MM.1S (cell line): ENCODE measurements at places on chromosomes 7 and 10.

DNA sequence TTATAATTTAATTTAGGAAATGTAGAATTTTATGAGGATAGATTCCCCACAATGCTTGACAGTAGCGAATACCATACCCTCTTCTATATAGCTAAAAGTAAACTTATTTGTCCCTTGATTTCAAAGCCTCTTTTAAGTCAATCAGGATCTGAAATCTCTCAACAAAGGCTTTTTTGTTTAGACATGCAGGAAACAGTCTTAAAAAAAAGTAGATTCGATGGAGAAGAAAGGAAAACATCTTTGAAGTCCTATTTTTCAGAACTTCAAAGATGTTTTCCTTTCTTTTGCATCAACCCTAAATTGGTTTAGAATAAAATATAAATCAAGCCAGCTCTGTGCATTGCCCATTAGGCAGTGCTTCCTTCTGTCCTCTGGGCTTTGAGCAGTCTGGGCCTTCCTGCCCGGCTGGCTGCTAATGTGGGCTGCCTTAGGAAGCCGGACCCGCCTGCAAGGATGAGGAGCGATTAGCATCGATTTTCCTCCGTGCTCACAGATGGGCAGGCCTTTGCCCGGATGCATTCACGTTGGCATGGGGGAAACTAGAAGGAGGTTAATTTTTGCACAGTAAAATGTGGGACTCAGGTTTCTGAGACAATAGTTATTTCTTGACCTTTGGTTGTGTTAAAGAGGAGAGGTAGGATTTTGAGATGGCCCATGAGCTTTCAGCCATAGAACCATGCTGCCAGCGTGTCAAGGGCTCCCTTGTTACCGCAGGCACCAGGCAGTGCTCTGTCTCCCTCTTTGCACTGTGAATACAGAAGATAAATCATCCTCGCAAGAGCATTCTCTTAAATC, 15.5 kb downstream of the MSRB2 start:
- H3K27me3 ChIP-seq: no peaks in the 10 kb centered on the region
- no peak for DNase-seq
- H3K36me3 ChIP-seq: no peaks in the 10 kb centered on the region
- no peak overlapping the region for H3K27ac ChIP-seq

GRCh38 chr10:17782921-17783665, 26.1 kb upstream of the MRC1 start:
- H3K4me1 ChIP-seq: 0 out of 2 replicates have a peak, but pooled peaks cover 6% of the 10 kb centered on the region
- no peaks in the 10 kb centered on the region for H3K36me3 ChIP-seq
- no peak overlapping the region for H3K4me3 ChIP-seq
- no peaks in the 10 kb centered on the region for H3K27me3 ChIP-seq
- no peak for DNase-seq

- no peaks in the 10 kb centered on the region for H3K36me3 ChIP-seq
- no peak overlapping the region for H3K4me3 ChIP-seq
- H3K27me3 ChIP-seq: no peaks in the 10 kb centered on the region
- no peak for DNase-seq
These were observed 728.6 kb upstream of the C7orf33 start for GRCh38 chr7:147861945-147862344.

DNA sequence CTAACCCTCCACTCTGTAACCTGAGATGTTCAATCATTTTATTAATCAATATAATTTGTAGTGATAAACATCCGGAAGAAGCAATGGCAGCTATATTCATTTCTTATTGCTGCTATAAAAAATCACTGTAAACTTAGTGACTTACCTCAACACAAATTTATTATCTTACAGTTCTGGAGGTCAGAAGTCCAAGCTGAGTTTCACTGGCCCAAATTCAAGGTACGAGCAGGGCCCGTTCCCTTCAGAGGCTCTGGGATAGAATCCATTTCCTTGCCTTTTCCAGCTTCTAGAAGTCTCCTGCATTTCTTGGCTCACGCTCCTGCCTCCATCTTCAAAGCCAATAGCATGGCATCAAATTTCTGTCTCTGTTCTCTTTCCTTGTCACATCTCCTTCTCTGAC, 279.5 kb upstream of the SP8 start:
- DNase-seq: no peak
- no peaks in the 10 kb centered on the region for H3K4me1 ChIP-seq
- H3K27ac ChIP-seq: no peak overlapping the region
- no peaks in the 10 kb centered on the region for H3K36me3 ChIP-seq
- no peaks in the 10 kb centered on the region for H3K27me3 ChIP-seq
- no peak overlapping the region for H3K4me3 ChIP-seq

- H3K4me1 ChIP-seq: no peaks in the 10 kb centered on the region
- no peak overlapping the region for H3K27ac ChIP-seq
- no peak overlapping the region for H3K4me3 ChIP-seq
- no peak for DNase-seq
These were observed 179.2 kb downstream of the FRMD4A start for GRCh38 chr10:14151571-14151970.

DNA sequence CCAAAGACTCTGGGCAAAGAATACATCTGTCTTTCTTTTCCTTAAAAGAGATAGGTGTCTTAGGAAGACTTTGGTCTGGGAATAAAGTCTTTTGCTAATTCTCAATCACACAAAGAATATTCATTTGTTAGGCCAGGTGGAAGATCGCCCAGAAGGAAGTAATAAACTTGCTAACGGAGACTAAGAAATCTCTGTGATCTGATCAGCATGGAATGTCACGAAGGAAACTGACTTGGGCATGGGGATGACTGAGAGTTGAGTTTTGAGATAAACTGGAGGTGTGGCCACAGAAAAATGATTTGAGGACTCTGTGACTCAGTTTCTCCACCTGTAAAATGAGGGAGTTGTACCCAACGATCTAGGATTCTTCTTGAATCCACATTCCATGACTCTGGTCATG, 161.1 kb upstream of the SVIL start:
- H3K27me3 ChIP-seq: no peaks in the 10 kb centered on the region
- no peak for DNase-seq
- H3K4me3 ChIP-seq: no peak overlapping the region
- H3K36me3 ChIP-seq: no peaks in the 10 kb centered on the region

DNA sequence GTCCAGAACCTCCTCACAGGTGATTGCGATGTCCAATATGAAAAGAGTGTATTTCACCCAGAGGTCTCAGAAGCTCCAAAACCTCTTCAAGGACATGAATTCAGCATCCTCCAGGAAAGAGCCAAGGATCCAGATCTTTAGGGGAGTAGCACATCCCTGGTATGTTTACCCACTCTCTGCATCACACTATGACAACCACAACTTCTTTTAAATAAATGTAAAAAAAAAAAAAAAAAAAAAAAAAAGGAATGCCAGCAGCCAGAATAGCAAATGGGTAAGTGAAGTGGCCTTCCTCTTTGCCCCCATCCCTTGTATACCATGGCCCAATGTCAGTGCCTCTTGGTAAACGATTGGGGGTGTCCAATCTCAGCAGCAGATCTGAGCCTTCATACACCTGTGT, 67.3 kb downstream of the SORBS1 start:
- no peak overlapping the region for H3K4me3 ChIP-seq
- H3K4me1 ChIP-seq: no peaks in the 10 kb centered on the region
- no peaks in the 10 kb centered on the region for H3K27me3 ChIP-seq
- no peak for DNase-seq
- no peaks in the 10 kb centered on the region for H3K36me3 ChIP-seq

DNA sequence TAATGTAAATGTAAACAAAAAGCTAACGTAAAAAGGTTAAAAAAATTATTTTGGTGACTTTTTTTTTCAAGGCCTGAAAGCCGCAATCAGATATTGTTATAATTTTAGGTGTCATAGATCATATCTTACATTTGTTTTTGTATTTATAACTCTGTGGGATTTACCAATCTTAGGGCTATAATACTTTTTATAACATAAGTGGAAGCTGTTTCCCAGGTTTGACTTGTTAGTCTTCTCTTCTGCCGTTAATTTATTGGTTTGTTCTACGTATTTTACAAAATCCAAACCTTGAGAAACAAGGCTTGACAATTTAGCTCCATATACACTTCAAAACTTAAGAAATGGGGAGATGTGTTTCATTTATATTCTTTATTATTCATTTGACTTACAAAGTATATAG, 119.4 kb downstream of the EVX1 start:
- H3K27ac ChIP-seq: no peak overlapping the region
- H3K4me3 ChIP-seq: no peak overlapping the region
- no peaks in the 10 kb centered on the region for H3K27me3 ChIP-seq
- H3K4me1 ChIP-seq: no peaks in the 10 kb centered on the region
- DNase-seq: no peak
- H3K36me3 ChIP-seq: no peaks in the 10 kb centered on the region

GRCh38 chr10:69464801-69465401, 13.6 kb downstream of the TSPAN15 start:
- no peaks in the 10 kb centered on the region for H3K36me3 ChIP-seq
- no peaks in the 10 kb centered on the region for H3K27me3 ChIP-seq
- no peak overlapping the region for H3K4me3 ChIP-seq
- no peaks in the 10 kb centered on the region for H3K4me1 ChIP-seq
- DNase-seq: no peak

DNA sequence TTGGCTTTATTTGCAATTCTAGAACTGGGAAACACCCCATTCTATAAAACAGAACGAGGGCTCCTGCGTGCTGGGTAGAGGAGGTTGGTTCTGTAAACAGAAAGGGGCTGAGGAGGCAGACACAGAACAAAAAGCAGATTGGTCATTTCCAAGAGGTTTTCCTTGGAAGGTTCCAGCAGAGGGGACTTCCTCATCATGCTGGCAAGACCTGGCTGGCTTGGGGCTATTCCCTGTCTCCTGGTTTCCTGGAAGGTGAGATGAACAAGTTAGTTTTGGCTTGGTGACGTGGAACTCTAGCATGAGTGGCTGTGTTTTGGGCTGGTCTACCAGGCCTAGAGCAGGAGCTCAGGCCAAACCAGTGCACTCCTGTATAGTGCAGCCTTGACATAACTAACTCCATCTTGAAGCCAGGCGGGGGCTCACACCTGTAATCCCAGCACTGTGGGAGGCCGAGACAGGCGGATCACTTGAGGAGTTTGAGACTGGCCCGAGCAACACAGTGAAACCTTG, 26.1 kb upstream of the DNAJB6 start:
- H3K4me3 ChIP-seq: no peak overlapping the region
- H3K36me3 ChIP-seq: no peaks in the 10 kb centered on the region
- H3K27me3 ChIP-seq: no peaks in the 10 kb centered on the region
- DNase-seq: no peak
- H3K4me1 ChIP-seq: no peaks in the 10 kb centered on the region
- H3K27ac ChIP-seq: no peak overlapping the region

DNA sequence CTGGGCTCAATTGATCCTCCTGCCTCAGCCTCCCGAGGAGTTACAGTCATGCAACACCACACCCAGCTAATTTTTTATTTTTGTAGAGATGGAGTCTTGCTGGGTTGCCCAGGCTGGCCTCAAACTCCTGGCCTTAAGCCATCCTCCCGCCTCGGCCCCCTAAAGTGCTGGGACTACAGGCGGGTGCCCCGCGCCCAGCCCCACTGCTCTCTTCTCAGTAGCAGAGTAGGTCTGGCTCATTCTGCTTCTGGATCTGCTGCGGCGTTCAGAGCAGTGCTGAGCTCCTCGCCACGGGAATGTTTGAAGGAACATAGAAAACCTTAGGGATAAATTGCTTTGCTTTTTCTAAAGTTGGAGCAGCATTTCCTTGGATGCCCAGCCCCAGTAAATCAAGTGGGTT, 27.4 kb downstream of the WIPI2 start:
- no peaks in the 10 kb centered on the region for H3K27me3 ChIP-seq
- H3K4me3 ChIP-seq: no peak overlapping the region
- peaks cover 18% of the 10 kb centered on the region for H3K4me1 ChIP-seq
- DNase-seq: no peak

DNA sequence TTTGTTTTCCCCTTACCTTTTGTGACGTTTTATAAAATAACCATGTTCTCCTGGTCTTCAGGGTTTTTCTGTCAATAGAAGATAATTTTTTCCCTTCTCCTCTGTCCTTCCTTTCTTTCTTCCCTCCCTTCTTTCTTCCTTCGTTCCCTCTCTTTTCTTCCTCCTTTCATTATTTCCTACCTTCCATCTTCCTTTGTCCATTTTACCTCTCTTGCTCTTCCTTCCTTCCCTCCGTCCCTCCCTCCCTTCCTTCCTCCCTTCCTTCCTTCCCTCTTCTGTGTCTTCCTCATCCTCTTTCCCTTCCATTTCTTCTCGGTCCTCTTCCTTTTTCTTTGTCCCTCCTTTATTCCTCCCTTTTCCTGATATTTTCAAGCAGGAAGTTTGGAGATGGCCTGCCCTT, 128.2 kb downstream of the TEX36 start:
- no peak overlapping the region for H3K4me3 ChIP-seq
- no peak for DNase-seq
- H3K27ac ChIP-seq: no peak overlapping the region
- H3K36me3 ChIP-seq: no peaks in the 10 kb centered on the region
- 0 out of 2 replicates have a peak, but pooled peaks cover 18% of the 10 kb centered on the region for H3K27me3 ChIP-seq

- H3K4me3 ChIP-seq: no peak overlapping the region
- H3K36me3 ChIP-seq: no peaks in the 10 kb centered on the region
- no peak for DNase-seq
- no peak overlapping the region for H3K27ac ChIP-seq
- peaks cover 80% of the 10 kb centered on the region for H3K27me3 ChIP-seq
These were observed 557 bp downstream of the HOXA11 start for GRCh38 chr7:27184337-27185012.

- H3K27ac ChIP-seq: no peak overlapping the region; the same call in 1 of the 2 replicates
- no peaks in the 10 kb centered on the region for H3K27me3 ChIP-seq
- H3K36me3 ChIP-seq: no peaks in the 10 kb centered on the region
- peak overlapping the region; percentile 81 for H3K4me3 ChIP-seq
These were observed 1.2 kb downstream of the TPK1 start for GRCh38 chr7:144834641-144835144.

- peaks cover 17% of the 10 kb centered on the region for H3K4me1 ChIP-seq
- no peak for DNase-seq
- H3K27me3 ChIP-seq: no peaks in the 10 kb centered on the region
- no peaks in the 10 kb centered on the region for H3K36me3 ChIP-seq
- H3K27ac ChIP-seq: no peak overlapping the region
These were observed 616.9 kb upstream of the GHITM start for GRCh38 chr10:83522456-83522855.

DNA sequence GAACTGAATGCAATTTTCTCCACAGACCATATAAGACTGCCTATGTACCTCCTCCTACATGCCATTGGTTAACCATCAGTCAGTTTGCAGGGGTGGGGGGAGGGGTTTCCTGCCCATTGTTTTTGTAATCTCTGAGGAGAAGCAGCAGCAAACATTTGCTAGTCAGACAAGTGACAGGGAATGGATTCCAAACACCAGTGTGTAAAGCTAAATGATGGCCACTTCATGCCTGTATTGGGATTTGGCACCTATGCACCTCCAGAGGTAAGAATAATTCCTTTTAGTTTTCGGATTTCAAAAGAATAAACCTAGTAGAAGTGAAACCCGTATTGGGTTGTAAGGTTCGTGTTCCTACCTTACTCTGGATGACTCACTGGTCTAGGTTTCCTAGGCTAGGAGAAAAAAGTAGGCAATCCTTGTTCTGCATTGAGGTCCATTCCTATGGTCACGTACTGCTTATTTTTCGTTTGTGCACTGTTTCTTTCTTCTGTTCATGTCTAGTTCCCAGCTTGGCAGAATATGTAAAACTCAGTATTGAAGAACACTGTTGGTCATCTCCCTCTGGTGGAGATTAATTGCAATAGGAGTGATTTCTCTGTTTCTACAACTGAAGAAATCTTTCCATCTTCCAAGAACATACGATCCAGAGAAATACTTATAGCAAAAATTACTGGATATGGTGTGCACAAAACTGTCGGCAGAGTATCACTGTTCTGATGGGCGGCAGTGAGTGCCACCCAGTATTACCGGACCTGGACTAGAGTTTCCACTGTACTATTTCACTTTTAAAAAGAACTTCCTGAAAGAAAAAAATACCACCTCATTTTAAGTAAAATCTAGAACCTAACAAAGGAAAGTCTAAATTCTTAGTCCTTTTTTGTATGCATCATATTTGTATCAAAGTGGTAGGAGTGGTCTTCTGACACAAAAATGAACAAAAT, at the start of gene AKR1C3:
TSS of gene AKR1C3 (plus strand) at position 150 of the 941 bp plus-strand sequence. CDS start at position 181, 31 bp downstream.
- no peak within 1 kb of the TSS for H3K27ac ChIP-seq
- H3K27me3 ChIP-seq: no peaks in the 10 kb centered on the region
- H3K4me3 ChIP-seq: peak within 1 kb of the TSS; percentile 66
- DNase-seq: peak; percentile 77
